ENCODE measurements at places on chromosomes 6 and 20.
A peak's percentile ranks its signal among the peaks of the same experiment; 100 is the strongest.

DNA sequence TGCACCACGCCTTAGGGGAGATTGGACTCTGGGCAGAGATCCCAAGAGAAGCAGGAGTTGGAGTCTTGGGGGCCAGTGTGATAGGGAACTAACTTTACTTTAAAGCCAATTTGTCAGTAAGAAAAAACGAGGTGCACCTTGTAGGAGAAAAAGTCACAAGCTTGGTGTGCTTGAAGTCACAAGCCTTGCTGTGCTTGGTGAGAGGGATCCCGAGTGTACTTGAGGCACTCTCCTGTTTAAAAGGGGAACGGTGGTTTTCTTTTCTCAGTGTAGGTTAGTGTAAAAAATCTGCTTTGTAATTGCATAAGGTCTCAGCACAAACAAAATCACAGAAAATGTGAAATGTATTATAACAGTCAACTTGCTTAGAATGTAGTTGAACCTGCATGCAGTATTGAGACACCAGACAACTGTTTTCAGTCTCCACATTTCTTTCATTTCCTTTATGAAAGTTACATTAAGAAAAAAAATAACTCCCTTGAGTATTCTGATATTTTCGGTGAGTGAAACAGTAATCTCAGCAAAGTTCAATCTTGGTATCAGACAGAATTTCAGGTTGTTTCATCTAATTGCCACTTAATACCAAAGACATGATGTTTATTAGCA lies 111.1 kb upstream of the DUSP22 start:
- no peak for DNase-seq

GRCh38 chr6:2433266-2433665 lies 187.9 kb upstream of the GMDS start:
- no peak for DNase-seq

DNA sequence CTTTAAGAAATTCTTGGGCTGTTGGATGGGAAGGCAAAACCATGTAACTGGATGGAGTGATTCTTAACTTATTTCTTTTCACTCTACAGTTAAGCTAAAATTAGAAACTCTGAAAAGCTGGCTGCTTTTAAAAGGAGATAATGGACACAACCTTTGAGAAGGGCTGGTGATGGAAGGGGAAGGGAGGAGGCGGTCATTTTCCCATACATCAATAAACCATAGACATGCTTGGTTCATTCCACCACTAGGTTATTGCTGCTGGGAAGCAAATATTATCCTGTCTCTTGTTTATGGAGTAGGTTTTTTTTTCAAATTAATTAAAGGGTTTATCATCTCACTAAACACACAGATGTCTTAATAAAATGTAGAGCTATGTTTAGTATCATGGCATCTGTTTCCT lies 76.2 kb downstream of the PLCB1 start:
- DNase-seq = no peak

GRCh38 chr6:111566873-111567517 lies 38.7 kb downstream of the TRAF3IP2 start:
- peak; percentile 41 for DNase-seq

DNA sequence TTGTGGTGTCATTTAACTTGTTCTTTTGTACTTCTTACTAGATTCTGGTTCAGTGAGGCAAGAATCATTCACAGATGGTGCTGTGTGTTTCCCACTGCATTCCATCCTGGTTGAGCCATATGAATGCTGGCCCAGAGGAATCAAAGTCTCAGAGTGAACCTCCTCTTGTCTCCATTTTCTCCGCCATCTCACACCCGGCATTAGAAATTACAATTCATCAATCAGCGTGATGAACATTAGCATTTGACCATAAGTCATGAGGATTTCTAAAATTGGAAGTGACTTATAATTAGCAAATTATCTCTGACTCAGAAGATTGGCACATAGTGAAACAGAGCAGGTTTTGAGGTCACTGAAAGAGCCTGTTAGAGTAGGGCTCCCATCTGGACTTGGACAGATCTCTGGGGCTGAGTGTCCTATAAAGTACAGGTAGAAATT lies 25.2 kb downstream of the TNFAIP3 start:
- DNase-seq = peak; percentile 92

GRCh38 chr6:163529605-163530004 lies 115.1 kb downstream of the QKI start:
- peak; percentile 95 for DNase-seq

DNA sequence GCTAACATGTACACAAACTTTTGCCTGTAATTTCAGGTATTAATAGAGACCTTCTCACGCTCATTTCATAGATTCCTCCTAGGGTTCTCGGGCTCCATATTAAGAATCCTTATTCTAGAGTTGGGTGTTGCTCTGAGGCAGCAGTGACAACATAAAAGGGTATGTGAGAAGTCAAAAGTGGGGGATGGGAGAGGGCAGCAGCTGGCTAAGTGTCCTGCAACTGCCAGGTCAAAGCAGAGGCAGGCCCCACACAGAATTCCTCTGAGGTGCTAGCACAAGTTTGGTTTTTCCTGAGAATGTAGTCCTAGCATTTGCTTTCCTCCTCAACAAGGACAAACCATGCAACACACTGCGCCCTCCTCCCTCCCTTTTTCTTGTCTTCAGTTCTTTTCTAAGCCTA lies 4.6 kb downstream of the NSFL1C start:
- DNase-seq = no peak

DNA sequence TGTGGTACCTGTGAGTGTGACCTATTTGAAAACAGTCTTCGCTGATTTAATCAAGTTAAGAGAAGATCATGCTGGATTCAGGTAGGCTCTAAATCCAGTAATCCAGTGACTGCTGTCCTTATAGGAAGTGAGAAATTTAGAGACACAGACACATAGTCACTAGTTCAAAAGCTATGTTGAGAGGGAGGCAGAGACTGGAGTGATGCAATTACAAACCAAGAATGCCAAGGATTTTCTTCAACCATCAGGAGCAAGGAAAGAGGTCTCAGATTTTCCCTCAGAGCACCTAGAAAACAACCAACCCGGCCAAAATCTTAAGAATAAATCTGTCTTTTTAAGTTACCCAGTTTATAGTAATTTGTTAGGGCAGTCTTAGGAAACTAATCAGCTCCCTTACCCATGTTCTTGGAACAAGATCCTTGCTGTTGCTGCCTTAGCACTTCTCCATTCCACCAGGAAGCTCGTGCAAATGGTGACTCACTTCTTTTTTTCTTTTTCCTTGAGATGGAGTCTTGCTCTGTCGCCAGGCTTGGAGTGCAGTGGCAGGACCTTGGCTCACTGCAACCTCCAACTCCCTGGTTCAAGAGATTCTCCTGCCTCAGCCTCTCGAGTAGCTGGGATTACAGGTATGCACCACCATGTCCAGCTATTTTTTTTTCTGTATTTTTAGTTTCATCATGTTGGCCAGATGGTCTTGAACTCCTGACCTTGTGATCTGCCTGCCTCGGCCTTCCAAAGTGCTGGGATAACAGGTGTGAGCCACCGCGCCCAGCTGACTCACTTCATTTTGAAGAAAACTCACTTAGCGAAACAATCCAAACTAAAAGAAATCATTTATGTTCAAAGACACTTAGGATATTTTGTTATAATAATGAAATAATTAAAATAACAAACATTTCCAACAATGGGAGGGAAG lies 34.4 kb upstream of the ZNF184 start:
- DNase-seq = no peak

DNA sequence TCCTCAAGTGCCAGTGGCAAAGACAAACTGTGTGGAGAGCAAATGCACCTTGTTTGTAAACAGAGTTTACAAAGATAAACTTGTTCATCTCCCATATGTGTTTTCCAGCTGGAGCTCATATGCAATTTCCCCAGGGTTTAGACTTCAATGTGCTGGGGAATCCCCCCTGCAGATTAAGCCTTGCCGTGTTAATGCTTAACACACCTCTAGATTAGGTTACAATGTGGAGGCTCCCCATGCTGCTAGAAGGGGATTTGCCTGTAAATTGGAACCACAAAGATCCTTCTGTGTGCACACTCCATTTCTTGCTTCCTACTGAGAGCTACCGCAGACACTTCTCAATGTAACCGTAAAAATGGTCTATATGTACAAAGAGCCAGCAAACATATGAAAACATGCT lies 263.1 kb downstream of the TBX18 start:
- DNase-seq = no peak

DNA sequence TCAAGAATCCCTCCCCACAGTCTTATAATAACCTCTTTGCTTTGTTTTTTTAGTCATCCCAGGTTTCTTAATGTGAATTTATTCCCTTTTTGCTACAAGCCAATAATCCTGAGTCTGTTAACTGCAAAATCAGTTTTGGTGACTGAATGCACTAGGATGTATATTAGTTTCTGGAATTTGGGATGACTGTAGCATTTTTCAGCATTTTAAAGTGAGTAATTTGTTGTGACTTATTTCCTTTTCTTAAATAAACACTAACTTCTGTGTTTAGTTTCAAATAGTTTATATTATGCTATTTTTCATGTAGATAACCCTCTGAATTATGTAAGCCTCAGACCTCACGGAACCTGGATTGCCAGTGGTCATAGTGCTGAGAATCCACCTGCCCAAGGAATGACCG lies 5.5 kb downstream of the CST1 start:
- DNase-seq = no peak

- DNase-seq = no peak
Measured at GRCh38 chr6:94272327-94272726, 853.0 kb upstream of the EPHA7 start.

GRCh38 chr6:22024973-22025467 lies 271.8 kb downstream of the PRL start:
- DNase-seq = no peak

- DNase-seq = no peak
Measured at GRCh38 chr6:107205058-107205998, 90.0 kb upstream of the BEND3 start.

DNA sequence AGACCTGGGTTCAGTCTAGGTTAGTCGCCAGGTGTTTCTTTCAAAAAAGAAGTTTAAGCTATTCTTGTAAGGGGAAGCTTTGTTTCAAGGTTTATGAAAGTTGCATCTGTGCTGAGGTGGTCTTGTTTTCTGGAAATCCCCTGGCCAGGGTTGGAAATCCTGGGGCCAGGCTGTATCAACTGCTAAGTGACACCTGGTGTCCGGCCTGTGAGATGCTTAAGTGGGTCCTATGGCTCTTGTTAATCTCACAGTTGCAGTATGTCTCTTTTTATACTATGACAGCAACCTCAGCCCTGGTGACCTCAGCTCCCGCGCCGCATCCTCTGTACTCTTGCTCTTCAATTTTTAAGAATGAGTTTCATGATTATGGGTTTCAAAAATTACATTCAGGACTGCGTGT lies 72.0 kb downstream of the CHMP4B start:
- DNase-seq = no peak

GRCh38 chr6:22766979-22767378 lies 197.6 kb downstream of the HDGFL1 start:
- peak; percentile 44 for DNase-seq

GRCh38 chr6:154537511-154538325 lies 27.2 kb upstream of the CNKSR3 start:
- no peak for DNase-seq

DNA sequence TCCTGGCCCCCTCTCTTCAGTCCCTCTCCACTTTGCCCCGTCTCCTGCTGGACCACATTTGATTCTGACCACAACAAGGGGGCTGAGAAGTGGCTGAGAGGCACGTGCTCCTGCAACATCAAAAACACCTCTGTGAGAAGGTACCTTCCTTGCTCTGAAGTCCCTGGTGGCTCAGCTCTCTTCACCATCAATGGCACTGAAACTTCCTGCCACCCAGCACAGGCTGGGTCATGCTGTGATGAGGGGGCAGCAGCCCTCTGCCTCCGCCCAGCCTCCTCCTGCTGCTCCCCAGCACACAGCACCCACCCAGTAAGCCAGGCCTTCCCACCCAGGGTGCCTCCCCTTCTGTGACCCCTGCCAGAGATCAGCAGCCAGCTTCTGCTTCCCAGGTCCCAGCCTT lies 10.3 kb downstream of the ZMYND8 start:
- DNase-seq = no peak

DNA sequence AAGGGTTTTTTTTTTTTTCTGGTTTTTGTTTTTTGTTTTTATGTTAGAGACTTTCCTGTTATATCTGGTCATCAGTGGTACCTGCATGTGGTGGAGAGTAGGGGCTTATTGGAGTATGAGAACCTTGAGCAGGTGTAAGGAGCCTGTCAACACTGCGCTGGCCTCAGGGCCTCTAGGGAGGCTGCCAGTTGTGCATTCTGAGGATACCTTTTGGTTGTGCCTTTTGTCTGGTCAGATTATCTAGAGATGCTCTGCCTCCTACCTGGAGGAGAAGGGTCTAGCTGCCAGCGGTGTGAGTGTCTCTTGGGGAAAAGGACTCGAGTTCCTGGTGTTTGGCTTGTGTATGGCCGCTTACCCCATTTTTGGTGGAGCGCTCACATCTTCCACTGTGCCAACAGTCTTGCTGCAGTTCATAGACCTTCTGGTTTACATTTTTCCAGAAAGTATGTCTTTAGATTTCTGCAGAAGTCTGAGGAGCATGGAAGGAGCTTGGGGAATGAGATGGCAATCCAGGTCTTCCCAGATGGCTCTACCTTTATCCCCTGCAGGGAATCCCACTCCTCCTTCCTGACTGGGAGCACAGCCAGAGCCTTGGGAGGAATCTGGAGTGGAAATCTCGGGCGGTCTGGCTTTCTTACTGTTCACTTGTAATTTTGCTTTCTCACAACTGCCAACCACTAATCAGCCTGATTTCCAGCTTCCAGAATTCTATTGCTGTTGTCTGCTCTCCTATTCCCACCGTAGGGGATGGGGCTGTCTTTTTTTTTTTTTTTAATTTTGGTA lies 49.9 kb downstream of the PTPN1 start:
- DNase-seq = peak; percentile 42

- peak; percentile 43 for DNase-seq
Measured at GRCh38 chr6:111238464-111239119, 151.3 kb downstream of the SLC16A10 start.

GRCh38 chr6:54248319-54248718 lies 59.9 kb upstream of the TINAG start:
- no peak for DNase-seq

DNA sequence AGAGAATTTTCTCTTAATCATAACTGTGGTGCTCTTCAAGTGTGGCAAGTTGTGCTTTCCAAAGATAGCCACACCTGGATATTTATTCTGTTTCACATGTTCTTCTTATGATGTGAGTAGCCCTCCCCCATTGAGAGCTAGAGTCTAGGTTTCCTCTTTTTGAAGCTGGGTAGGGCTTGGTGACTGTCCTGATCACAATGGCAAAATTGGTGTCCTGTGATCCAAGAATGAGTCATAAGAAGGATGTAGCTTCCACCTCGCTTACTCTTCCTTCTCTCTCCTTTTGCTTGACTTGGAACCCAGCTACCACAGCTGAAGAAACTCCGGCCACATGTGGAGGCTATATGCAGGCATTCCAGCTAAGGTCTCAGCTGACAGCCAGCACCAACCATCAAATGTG lies 7.4 kb upstream of the IGF2R start:
- no peak for DNase-seq

All from fibroblast of lung (primary cell).